ENCODE measurements at places on chromosomes 3 and 15. TPM values are rescaled to one million over a fixed set of nuclear protein-coding genes. Genes with fewer than 3 reads are reported as not detected.

GRCh38 chr3:186930641-186931531 is 560 bp downstream of the ST6GAL1 start:
- peak; percentile 64 for DNase-seq

DNA sequence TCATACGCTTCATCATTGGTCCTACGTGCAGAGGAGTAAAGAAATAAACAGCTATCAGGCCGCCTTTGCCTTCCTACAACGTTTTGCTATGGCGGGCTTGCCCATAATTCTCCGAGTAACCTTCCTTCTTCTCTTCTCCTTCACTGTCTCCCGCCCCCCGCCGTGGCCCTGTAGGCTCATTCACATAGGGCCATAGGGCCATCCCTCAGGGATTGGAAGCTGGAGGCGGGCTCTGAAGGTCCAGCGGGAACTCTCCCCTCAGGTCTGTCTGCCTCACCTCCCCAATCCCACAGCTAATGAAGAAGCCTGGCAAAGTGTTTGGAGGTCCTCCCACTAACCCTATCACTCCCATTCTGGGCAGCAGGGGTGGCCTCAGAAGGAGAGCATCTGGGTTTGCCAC is 43.6 kb downstream of the SEMA5B start:
- no peak for DNase-seq

- DNase-seq: no peak
Observed at GRCh38 chr3:149332227-149332765, 1.1 kb downstream of the TM4SF18 start.

DNA sequence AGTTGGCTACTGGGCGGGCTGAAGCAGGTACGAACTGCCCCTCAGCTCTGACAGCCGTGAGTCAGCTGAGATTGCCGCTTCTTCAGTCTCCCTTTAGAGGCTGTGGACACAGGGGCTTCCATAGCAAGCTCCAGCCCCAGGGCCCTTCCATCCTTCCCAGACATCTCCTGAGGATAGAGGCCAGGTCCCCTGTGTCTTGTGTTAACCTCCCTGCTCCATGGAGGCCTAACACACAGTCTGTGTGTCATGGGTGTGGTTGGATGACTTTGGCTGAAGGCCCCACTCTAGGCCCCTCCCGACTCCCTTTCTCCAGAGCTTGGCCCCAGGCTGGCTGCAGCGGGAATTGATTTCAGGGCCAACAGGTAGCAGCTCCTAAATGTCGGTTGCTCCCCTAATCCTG is 116.1 kb upstream of the TLE3 start:
- no peak for DNase-seq

The DOCK3 gene
- total RNA-seq: 6.0 TPM

The LOXL1 gene
- total RNA-seq: 30.9 TPM

The RTP1 gene
- not detected for total RNA-seq

The AHSG gene
- total RNA-seq: not detected

DNA sequence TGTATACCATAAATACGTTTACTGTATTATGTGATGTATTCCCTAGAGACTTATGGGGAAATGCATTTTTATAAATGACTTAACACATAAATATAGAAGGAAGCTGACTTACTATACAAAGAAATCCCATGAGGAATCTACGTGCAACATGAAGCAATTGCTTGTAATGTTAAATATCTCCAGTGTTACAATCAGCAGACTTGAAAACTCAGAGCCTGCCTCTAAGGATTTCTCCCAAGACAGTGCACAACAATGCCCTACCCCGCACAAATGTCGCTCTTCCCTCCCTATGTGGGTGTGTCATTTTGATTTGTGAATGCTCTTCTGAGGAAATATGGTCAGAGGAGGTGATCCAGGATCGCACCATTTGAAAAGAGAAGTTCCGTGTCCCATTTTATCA is 629.0 kb downstream of the NR2F2 start:
- no peak for DNase-seq

- DNase-seq: no peak
Observed at GRCh38 chr3:121592856-121593702, at the start of gene FBXO40. Gene FBXO40, plus strand, starts transcription at chr3:121593379. Its CDS starts 27,197 bp downstream, at chr3:121620576.

DNA sequence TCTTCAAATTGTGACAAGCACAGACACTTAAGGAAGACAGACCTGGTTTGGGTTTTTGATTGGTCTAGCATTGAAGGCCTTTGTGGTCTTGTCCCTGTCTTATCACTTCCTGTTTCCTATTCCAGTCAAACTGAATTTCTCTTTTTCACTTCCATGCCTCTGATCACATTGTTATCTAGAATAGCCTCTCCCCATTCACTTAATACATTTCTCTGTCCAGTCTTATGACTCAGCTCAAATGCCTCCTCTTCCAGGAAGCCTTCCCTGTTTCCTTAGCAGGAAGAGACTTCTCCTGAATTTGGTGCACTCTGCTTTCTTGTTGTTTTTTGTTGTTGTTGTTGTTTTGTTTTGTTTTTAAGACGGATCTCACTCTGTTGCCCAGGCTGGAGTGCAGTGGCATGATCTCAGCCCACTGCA is 45.5 kb downstream of the LIMD1 start:
- no peak for DNase-seq

The RAB7A gene
- 270 TPM for total RNA-seq

The PCYT1A gene
- total RNA-seq: 65.7 TPM

The ZNF710 gene
- 31.4 TPM for total RNA-seq

GRCh38 chr3:20846066-20846465 is 660.1 kb upstream of the SGO1 start:
- no peak for DNase-seq

The MAP6D1 gene
- 2.1 TPM for total RNA-seq

The ACVR2B gene
- total RNA-seq: 11.8 TPM

DNA sequence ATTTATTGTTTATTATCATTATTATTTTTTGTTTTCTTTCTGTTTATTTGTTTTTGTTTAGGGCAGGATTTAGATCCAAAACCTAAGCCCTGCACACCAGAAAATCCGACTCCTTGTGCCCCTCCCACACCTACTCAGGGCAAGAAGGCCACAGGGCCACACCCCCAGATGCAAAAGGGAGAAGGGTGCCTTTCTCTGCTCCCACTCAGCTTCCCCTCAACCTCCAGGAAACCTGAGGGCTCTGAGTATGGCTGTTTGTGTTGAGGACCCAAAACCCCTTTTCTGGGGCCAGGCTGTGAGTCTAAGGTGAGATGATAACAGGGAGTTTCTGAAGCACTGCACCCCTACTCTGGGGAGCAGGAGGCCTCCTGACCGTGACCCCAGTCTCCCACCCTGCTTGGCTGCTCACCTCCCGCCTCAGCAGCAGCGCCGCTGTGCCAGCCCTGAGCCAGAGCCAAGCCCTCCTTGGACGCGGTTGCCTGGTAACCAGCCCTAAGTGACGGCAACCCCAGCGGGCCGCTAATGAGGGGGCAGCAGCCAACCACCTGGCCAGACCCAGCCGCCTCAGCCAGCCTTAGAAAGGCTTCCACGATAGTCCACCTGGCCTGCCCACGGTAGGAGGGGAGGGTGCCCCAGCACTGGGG is 6.4 kb upstream of the C15orf39 start:
- DNase-seq: no peak

DNA sequence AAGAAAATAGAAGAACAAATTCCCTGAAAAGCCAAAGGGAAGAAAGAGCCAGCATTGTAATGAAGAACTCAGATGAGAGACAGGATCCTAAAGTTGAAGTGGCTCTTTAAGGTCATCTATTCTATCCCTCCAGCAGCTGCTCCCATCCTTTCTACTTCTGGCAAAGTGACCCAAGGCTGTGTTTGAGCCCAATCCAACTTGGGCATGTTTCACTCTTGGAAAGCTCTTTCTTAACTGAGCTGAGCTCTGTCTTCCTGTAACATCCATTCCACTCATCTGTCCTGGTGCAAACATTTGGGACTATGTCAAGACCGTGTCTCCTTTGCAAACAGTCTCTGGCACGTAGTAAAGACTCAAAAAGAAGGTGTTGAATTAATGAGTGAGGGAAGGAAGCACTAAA is 298.1 kb upstream of the IGF1R start:
- DNase-seq: no peak

The CHST2 gene
- total RNA-seq: 8.1 TPM

- DNase-seq: peak; percentile 70
Observed at GRCh38 chr15:39530480-39531342, 50.2 kb upstream of the THBS1 start.

DNA sequence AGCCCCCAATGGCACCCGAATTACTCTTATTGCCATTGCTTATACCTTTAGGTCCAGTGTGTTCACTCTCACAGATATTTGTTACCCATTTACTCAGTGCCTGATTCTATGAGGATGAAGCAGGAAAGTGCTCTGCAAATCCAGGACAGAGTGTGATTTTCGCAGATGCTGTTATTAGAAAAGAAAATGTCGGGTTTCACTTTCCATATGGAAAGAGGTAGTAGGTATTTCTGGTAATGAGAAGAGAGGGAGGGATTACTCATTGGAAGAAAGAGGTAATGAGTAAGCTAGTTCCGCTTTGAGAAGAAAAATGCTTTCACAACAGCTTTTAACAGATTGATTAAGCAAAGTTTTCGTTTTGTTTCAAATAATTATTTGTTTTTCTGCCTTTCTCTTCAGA is 336.3 kb upstream of the CFAP20DC start:
- DNase-seq: no peak

DNA sequence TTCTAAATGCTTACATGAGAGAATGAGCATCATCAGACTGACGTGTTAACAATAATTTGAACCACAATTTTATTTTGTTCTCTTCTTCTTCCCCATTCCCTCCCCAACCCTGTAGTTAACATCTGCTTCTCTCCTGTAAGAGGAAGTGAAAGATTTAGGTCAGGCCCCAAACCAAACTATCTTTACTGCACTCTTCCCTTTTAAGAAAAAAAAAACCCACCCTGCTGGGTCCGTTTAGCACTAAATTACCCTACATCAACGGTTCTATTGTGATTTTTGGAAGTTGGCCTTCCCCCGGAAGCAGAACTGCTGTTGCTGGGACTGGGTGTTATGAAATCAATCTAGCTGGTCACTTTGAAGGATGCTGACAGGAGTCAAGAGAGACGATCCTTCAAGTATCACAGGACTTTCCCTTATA is 49.4 kb downstream of the NFKBIZ start:
- DNase-seq: no peak

GRCh38 chr15:100334456-100334855 is 7.3 kb downstream of the ADAMTS17 start:
- DNase-seq: no peak

- no peak for DNase-seq
Observed at GRCh38 chr15:37339437-37339836, 239.1 kb upstream of the MEIS2 start.

- DNase-seq: no peak
Observed at GRCh38 chr3:99601515-99601914, 36.9 kb upstream of the COL8A1 start.

GRCh38 chr15:65260968-65261367 is 25.7 kb downstream of the PARP16 start:
- no peak for DNase-seq

DNA sequence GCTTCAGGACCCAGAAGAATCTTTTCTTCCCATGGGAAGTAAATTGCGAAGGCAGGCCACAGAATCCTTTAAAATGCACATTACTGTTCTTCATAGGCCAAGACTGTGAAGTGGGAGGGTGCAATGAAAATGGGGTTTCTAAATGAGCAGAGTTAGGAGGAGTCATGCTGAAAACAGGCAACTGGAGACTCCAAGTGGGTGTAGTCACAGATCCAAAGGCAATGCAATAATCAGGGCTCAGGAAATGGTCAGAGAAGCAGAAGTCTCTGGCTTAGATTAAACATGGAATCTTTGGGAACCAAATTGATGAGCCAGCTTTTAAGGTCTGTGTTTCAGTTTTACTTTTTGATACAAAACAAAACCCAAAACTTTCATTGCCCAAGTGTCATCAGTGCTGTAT is 37.6 kb downstream of the HHLA2 start:
- DNase-seq: no peak

- no peak for DNase-seq
Observed at GRCh38 chr3:69748503-69748902, 9.2 kb downstream of the MITF start.

DNA sequence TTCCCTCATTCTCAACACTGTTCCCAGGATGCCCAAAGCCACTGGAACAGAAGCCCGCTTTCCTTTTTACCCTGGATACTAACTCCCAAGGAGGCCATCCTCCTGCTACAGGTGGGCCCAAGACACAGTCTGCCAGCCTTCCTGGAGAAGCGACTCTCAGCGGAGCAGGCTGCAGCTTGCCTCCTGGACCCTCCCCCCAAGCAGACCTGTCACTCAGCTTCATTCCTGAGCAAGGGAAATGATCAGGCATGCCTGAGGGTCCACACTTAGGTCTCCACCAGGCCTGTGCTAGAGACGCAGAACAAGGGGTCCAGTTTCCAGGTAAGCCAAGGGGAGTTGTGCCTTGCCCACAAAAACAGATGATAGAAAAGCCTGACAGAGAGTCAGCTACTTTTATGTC is 62.8 kb downstream of the SLCO2A1 start:
- no peak for DNase-seq

DNA sequence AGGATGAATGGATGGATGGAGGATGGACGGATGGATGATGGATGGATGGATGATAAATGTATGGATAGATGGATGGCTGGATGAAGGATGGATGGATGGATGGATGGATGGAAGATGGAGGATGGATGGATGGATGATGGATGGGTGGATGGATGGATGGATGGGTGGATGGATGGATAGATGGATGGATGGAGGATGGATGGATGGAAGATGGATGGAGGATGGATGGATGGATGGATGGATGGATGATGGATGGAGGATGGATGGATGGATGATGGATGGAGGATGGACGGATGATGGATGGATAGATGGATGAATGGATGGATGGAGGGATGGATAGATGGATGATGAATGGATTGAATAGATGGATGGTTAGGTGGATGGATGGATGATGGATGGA is 210.6 kb upstream of the IGF1R start:
- DNase-seq: no peak

Measured in ureter (tissue), 1 donor.